ENCODE measurements at places on chromosomes 6 and 20. TPM values are rescaled to one million over a fixed set of nuclear protein-coding genes. Genes with fewer than 3 reads are reported as not detected.

DNA sequence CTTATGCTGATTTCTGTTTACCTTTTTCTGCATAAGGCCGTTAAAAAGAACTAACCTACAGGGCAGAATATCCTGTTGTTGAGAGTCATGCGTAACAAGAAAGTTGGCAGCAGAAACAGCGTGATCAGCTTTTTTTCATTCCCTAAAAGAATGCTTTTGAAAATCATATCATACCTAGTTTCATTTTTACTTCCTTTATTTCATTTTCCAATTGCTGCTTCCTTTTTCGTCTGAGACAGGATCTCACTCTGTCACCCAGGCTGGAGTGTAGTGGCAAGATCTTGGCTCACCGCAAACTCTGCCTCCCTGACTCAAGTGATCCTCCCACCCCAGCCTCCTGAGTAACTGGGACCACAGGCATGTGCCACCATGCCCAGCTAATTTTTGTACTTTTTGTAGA lies 4.1 kb downstream of the CALHM6 start:
- peak; percentile 33 for DNase-seq

SLC24A3 gene
- 0.62 TPM for total RNA-seq

DNA sequence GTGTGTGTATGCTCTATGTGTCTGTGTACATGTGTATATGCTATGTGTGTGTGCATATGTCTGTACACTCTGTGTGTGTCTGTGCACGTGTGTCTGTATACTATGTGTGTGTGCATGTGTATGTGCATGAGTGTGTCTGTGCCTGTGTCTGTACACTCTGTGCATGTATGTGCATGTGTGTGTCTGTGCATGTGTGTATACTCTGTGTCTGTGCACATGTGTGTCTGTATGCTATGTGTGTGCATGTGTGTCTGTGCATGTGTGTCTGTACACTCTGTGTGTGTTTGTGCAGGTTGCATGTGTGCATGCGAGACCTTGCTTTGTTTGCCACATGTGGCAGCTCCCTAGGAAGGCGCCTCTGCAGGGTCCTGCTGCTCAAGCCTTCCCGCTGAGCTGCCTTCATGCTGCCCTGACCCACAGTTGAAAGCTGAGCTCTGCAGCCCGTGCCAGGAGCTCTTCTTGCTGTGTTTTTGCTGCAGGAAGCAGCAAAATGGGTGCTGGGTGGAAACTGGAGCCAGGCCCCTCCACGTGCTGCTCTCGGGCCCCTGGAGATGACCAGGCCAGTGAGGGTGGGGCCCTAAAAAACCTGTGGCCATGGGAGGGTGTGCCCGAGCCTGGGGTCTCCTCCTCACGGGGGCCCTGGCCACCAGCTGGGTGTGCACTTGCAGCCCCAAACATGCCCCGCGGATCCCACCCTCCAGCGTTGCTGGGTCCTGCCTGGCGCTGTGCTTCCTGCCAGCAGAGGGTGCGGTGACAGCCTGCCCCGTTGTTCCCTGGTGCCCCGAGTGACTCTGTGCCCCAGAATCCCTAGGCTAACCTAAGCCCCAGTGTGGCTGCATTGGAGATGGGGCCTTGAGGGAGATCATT lies 109.1 kb downstream of the DACT2 start:
- no peak for DNase-seq

GRCh38 chr20:25470045-25470444 lies 62.6 kb downstream of the GINS1 start:
- DNase-seq: no peak

DNA sequence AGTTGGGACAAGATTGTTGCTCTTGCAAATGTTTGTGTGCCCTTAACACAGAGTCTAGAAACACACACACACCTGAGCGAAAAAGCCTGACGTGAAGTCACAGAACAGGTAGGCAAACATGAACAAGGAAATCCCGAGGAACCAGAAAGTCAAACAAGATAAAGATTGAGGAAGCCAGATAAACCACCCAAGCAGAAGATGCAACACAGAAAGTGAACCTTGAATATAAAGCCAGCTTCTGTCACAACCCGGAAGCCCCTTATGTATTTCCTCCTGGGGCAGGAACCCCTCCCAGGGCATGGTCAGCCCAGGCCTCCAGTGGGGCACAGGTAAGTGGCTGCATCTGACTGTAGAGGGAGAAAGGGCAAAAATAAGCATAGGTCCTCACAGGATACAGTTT lies 158.2 kb upstream of the SUPT3H start:
- no peak for DNase-seq

KIAA1755 gene
- total RNA-seq: 5.4 TPM

- no peak for DNase-seq
These were observed 47.8 kb downstream of the ARHGAP40 start for GRCh38 chr20:38649275-38649891.

GRCh38 chr6:113967777-113968176 lies 3.2 kb downstream of the HDAC2 start:
- DNase-seq: no peak

DNA sequence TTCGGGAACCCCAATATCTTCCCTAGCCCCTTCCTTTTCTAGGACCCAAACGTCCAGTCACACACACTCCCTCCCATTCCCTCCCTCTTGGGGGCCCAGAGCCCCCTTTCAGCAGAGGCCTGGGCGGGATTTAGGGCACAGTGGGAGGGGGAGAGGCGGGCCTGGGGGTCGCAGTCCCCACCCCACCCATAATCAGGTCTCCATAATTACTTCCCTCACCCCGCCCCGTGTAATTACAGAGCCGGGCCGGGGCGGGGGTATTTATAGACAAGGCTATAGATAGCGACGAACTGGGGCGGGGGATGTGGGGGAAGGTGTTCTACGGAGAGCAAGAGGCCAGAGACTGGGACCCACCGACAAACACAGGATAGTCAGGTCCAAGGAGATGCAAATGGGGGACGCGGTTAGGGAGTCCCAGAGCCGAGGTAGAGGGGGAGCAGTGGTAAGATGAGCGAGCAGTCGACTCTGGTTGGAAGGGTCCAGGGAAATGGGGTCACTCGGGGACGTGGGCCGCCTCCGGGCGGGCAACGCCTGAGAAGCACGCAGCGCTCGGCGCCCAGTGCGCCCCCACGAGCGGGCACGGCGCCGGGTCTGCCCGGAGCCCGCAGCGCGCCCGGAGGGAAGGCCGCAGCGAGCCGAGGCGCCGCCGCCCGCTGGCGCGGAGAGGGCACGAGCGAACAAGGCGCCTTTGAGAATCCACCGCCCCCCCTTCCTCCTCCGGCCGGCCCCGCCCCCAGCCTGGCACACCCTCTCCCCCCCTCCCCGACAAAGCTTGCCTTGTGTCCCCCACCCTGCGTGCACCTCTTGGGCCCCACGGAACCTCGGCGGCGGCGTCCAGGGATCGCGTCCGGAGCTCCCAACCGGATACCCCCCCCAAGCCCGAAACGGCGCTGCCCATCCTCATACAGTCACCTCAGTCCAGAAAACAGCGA lies 670 bp upstream of the COL11A2 start:
- DNase-seq: peak; percentile 63

- DNase-seq: no peak
These were observed 53.5 kb upstream of the SLC22A16 start for GRCh38 chr6:110529907-110530306.

- no peak for DNase-seq
These were observed 323.3 kb downstream of the CDH4 start for GRCh38 chr20:61575151-61575937.

GRCh38 chr20:43543138-43543537 lies 15.7 kb upstream of the SGK2 start:
- DNase-seq: no peak

NKAIN2 gene
- total RNA-seq: 0.22 TPM

DNA sequence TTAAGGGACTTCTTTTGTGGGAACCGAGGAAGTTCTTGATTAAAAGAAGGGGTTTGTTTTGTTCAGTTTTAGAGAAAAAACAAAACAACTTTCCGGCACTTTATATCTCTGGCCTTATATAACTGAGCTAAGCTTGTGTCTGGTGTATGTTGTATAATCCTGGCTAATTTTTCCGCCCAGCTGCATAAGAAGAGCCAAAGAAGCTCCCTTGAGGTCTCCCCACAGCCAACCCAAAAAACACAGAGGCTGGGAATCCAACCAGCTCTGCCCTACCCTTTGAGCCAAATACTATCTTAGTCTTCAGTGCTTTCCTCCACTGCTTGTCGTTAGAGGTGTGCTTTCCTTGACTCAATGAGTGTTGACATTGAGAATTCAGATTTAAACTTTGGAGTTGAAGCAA lies 45.5 kb upstream of the RNF146 start:
- no peak for DNase-seq

FAM50B gene
- 28.9 TPM for total RNA-seq

DNA sequence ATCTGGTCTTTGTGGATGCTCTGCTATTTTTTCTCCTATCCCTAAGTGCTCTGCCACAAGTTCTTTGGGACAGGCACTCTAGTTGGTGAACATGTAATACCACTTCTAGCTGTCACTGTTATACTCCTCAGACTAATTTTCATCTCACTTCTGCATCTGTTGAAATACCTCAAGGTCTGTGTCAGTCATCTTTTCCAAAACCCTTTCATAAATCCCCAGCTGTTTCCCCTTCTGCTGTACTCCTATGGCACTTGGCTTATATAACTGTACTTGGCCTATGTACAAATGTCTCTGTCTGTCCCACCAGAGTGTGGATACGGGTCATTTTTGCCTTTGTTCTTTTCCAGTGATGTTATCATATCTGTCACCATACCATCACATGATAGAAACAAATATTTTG lies 124.2 kb downstream of the FHL5 start:
- DNase-seq: no peak

GRCh38 chr20:19170148-19170547 lies 42.3 kb upstream of the SLC24A3 start:
- DNase-seq: no peak

All from Right ventricle myocardium superior (tissue), 1 donor.